NCI-H187 treated with DMSO at 0.1 percent for 48 hours (cell line): ENCODE measurements at places on chromosomes 5 and 9.
A peak's percentile ranks its signal among the peaks of the same experiment; 100 is the strongest.

DNA sequence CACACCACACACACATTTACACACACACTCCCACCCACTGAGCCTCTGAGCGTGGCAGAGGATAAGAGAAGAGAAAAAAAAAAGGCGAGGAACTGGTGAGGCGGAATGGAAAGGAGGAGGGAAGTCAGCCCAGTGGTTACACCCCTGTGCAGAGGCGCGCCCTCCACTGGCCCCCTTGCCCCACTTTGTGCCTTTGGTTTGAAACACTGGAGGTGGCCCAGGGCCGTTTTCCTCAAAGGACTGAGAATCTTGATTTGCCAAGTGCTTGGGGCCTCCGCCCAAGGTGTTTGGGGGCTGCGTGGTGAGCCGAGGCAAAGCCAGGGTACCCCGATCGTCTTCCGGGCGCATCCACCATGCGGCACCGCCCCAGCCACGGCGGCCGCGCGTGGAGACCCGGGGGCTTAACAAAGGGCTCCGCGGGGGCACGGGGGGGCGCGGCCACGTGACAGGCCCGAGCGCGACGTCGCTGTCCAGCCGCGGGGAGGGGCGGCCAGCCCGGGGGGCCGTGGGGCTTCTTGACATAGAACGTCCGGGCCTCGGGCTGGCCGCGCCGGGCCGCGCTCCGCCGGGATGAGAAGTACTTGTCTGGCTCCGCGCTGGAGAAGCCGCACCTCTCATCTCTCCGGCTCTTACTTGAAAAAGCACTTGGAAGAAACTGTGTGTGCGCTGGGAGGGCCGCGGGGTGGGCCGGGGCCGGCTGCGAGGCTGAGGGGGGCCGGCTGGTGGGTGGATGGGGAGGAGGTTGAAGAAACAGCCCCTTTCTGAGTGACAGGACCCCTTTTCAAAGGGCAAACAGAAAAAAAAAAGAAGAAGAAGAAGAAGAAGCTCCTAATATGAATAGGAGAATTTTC is 21.0 kb downstream of the NR2F1 start:
- no peak for DNase-seq

DNA sequence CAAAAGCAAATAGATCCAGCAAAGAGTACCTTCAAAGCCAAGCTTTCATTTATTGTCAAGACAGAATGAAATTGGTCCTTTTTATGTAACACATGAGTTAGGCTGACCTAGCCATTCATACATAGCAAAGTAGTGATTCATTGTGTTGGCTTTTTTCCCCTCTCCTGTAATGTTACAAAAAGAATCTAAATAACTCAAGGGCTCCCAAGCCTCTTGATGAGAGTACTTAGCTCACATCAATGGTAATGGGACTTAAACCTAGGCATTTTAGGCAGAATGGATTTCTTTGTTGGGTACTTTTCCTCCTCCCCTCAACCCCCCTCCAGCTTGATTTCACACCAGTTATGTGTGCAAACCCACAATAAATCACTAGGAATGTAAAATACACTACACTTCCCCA is 123.7 kb downstream of the EBF1 start:
- DNase-seq = peak; percentile 89

DNA sequence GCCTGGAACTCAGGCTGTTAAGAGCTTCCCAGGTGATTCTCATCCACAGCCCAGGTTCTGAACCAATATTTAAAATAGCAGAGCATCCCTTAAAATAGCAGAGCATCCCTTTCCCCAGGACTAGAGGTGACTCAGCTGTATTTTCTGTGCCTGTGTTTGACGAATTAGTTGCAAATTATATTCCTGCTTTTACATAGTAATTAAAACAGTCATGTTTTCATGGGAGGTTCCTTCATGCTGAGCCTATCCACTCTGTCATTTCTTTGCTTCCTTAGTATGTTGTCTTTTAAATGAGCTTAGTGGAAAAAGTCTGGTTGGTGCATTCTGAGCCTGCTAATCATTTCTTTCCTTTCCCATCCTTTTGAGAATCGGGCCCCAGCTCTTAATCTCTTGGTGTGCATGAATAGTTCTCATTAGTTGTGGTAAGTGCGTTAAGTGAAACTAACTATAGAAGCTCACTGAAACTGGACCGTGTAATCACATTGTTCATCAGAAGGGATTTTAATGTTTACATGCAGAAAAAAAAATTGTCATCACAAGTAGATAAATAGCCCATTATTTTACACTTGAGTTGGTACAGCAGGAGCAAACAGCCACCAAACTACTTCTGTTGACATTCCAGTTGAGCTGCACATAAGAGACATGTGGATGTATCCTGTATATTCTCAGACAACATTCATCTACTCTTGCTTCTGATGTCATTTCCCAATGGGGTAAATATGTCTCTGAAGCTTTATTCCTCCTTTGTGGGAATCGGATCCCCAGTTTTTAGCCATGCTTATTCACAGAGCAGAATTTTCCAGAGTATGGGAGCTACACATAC is 596.9 kb upstream of the WWC1 start:
- DNase-seq = no peak

GRCh38 chr5:145936401-145937131 is at the start of gene SH3RF2:
SH3RF2 (plus strand) TSS chr5:145936578; CDS start chr5:145937929, 1,351 bp downstream.
- DNase-seq = no peak

DNA sequence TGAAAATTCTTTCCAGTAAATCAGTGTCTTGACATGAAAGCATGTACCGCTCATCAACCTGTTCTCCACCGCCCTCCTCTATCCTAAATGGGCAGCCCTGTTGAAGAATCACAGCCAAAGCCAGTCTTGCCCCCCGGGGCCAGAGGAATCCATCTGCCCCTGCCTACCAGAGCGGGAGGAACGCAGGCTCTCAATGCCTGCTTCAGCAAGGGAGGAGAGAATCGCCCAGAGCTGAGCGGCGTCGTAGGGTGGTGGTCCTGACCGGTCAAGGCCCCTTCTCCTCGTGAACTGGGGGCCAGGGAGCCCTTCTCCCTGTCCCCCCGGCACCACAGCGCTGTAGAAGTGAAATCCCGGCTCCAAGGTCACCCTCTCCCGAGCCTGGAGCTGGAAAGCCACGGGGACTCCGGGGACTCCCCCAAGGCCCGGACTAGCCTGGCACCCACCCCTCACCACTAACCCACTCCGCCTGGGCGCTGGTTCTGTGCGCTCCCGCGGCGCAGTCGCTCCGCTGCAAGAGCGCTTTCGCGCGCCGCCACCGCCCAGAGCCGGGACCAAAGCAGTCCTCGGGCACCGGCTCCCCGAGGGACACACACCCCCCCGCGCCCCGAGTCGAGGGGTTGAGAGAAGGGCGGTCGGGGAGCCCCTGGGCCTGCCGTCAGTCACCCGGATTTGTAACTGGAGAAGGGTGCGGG is 718 bp upstream of the TMEM215 start:
- no peak for DNase-seq

- DNase-seq = no peak
Observed at GRCh38 chr9:90002397-90003271, 397.8 kb downstream of the GADD45G start.
